ENCODE measurements at places on chromosomes 12 and 14.
A peak's percentile ranks its signal among the peaks of the same experiment; 100 is the strongest.

- DNase-seq: no peak
Observed at GRCh38 chr12:112169161-112169872, 44.0 kb downstream of the TRAFD1 start.

DNA sequence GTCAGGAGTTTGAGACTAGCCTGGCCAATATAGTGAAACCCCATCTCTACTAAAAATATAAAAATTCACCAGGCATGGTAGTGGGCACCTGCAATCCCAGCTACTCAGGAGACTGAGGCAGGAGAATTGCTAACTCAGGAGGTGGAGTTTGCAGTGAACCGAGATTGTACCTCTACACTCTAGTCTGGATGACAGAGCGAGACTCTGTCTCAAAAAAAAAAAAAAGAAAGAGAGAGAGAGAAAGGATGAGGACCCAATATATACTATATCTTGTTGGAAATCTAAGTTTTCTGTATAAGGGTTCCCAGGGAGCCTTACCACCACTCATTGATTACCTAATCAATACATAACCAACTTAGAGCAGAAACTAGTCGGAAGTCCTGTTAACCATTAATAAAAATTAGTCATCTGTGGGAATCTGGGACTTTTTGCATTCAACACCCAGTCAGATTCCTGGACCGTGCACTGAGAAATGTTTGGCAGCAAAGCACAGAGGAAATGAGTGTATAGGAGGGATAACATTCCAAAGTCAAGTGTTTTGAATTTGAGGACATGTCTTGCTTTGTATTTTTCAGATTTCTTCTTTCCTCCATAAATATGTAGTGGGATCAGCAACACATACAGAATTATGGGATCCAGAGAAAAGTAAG lies 44.8 kb upstream of the NR2C1 start:
- DNase-seq: peak; percentile 48

- DNase-seq: no peak
Observed at GRCh38 chr12:5191803-5192538, 148.3 kb downstream of the KCNA5 start.

DNA sequence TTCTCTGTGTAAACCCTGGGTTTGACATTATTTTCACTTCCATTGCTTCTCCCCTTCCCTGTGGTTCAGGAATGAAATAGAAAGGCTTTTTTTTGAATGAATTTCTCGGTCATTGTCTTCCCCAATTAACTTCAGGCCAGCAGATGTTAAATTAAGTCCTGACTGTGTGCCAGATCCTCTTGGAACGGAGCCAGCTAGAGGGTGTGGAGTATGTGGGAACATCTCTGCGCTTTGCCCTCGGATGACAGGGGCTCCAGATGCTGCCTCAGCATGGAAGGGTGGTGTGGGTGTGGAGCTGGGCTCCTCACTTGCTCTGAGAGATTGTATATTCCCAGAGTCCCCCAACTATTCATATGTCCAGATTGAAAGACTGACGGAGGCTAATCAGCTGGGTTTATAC lies 13.1 kb downstream of the KRT85 start:
- DNase-seq: no peak

- peak; percentile 50 for DNase-seq
Observed at GRCh38 chr14:53845813-53846693, 110.6 kb downstream of the BMP4 start.

GRCh38 chr12:93449277-93449676 lies 7.5 kb upstream of the UBE2N start:
- no peak for DNase-seq

DNA sequence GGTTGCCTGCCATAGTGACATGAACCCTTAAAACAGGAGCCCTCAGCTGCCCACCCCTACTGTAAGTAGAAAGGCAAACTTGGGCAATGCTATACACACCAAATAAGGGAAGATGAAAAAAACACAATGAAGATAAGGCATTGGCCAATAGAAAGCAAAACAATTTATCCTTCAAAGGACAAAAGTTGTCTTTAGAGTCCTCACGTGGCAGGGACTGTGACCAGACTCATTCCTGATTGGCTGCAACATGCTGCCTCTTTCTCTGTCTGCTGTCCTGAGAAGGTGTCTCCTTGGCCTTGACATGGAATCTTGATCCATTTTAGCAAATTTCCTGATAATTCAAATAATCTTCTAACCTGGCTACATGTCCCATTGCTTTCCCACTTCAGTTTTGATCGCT lies 131.9 kb downstream of the GPR135 start:
- no peak for DNase-seq

- peak; percentile 63 for DNase-seq
Observed at GRCh38 chr12:85866986-85867776, 6.9 kb upstream of the NTS start.

GRCh38 chr14:58171090-58171489 lies 19.1 kb upstream of the ARMH4 start:
- DNase-seq: peak; percentile 77

DNA sequence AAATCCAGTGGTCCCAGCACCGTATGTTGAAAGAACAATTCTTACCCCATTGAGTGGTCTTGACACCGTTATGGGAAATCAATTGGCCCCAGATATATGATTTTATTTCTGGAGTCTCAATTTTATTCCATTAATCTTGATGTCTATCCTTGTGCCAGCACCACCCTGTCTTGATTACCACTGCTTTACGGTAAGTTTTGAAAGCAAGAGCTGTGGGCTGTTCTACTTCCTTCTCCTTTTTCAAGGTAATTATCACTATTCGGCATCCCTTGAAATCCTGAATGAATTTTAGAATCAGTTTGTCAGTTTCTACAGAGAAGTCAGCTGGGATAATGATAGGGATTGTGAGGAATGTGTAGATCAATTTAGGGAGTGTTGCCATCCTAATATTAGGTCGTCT lies 160.8 kb upstream of the SFSWAP start:
- DNase-seq: no peak

DNA sequence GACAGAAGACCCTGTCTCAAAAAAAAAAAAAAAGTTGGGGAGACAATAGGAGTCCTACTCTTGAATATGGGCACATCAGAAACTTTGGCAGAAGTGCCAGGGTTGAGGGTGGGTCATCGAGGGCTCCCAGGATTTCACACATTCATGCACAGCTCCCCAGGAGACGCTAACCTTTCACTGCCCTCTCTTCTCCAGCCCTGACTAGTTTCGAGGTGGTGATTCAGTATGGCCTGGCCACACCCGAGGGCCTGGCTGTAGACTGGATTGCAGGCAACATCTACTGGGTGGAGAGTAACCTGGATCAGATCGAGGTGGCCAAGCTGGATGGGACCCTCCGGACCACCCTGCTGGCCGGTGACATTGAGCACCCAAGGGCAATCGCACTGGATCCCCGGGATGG lies 29.4 kb upstream of the LRP1-AS start:
- DNase-seq: no peak

DNA sequence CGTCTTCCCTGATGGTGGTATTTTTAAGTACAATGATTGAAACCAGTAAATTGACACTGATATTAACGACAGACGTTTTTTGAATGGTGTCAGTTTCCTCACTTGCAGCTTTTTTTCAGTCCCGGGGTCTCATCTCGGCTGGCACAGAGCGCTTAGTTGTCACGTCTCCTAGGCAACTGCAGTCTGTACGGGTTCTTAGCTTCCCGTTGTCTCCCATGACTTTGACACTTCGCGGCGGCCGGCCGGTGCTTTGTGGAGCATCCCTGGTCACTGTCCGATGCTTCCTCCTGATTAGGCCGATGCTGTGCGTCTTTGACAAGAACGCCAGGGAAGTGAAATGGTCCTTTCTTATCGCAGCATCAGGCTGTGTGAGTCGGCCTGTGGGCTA lies 67.4 kb downstream of the ADGRD1 start:
- DNase-seq: no peak

DNA sequence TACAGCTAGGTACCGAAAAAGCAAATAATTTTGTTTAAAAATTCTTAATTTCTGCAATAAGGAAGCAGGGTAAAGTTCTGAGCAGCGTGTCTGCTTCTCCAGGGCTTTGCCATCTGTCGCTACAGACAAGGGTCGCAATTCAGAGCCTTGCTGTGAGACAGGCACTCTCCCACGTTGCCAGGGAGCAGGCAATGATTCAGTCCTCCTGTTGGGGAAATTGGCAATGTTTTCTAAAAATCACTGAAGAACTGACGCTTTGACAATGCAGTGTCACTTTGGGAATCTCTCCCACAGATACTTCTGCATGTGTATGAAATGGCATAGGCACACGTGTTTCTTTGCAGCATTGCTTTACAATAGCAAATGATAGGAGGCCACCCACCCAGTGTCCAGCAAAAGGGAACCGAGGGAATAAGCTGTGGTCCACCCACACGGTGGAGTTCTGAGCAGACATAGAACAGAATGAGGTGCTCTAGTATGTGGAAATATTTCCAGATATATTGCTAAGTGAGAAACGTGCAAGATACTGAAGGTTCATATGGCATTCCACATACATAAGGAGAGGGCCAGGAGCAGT lies 16.0 kb upstream of the HIP1R start:
- DNase-seq: no peak

- DNase-seq: no peak
Observed at GRCh38 chr12:70772836-70773235, 135.6 kb upstream of the PTPRB start.

- no peak for DNase-seq
Observed at GRCh38 chr12:48037267-48037915, 33.1 kb upstream of the COL2A1 start.

GRCh38 chr14:36767603-36768281 lies 106.1 kb downstream of the PAX9 start:
- peak; percentile 32 for DNase-seq

DNA sequence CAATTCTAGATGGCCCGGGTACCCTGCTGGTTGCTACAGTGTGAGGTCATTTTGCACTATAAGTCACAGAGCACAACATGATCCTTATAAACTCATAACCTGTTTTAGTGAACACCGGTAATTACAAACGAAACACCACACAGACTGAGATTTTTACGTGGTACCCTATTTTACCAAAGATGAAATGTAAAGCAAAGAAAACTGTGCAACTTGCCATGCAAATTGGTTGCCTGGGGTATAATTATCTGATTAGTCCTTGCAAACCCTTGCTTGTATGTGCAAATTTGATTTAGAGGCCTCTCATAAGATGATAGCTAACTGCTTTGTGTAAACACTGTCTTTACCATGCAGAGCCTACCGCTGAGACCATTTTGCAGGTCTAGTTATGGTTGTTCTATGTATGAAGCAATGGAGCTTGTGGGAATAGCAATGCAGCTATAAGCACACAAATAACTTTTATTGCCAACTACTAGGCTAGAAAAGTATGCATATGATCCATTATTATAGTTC lies 372.1 kb upstream of the FAR2 start:
- DNase-seq: no peak

Data from Calu3 (cell line).